ENCODE measurements at places on chromosomes 2 and 18. TPM values are rescaled to one million over a fixed set of nuclear protein-coding genes. Genes with fewer than 3 reads are reported as not detected.

- H3K4me1 ChIP-seq, result no peaks in the 10 kb centered on the region
- H3K27ac ChIP-seq, result no peak overlapping the region
- no peaks in the 10 kb centered on the region for H3K27me3 ChIP-seq
- no peak overlapping the region for H3K4me3 ChIP-seq
- DNase-seq, result no peak
Observed at GRCh38 chr2:119713819-119714490, 35.0 kb downstream of the TMEM177 start.

DNA sequence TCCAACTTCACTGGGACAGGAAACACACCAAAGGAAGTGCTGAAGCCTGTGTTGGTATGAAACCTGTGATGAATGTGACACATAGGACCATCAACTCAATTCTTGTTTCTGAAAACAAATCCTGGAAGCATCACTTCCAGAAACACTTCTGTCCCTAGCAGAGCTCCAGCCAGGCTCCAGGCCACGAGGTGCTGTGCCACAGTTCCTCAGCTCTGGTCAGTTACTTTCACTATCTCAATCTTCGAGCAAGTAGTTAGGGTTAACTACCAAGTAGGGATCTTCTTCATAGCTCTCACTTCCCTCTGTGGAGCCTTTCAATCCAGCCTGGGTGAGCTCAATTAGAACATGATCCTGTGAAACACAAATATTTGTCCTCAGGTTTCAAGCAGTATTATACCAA, 3.6 kb upstream of the LCT start:
- no peak for DNase-seq
- H3K4me1 ChIP-seq, result no peaks in the 10 kb centered on the region
- no peak overlapping the region for H3K4me3 ChIP-seq
- no peak overlapping the region for H3K27ac ChIP-seq

DNA sequence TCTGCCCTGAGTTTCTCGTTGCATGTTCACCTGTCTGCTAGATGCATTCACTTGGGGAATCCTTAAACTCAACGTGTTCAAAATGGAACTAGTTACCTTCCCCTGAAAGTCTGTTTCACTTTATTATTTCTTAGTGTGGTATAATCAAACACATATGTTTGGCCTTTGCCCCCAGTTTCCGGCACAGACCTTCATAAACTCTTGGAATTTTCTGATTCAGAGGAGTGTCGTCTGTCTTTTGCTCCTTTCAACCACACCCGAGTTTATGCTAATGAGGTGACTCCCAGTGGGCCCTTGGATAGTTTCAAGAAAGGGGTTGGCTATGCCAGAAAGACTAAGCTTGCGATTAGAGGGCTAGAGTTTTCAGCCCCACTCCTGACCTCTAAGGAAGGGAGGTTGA, 198.9 kb downstream of the CDCA7 start:
- H3K27me3 ChIP-seq, result no peaks in the 10 kb centered on the region
- H3K36me3 ChIP-seq, result no peaks in the 10 kb centered on the region
- no peak overlapping the region for H3K4me3 ChIP-seq
- no peak overlapping the region for H3K27ac ChIP-seq
- no peak for DNase-seq
- no peaks in the 10 kb centered on the region for H3K4me1 ChIP-seq

DNA sequence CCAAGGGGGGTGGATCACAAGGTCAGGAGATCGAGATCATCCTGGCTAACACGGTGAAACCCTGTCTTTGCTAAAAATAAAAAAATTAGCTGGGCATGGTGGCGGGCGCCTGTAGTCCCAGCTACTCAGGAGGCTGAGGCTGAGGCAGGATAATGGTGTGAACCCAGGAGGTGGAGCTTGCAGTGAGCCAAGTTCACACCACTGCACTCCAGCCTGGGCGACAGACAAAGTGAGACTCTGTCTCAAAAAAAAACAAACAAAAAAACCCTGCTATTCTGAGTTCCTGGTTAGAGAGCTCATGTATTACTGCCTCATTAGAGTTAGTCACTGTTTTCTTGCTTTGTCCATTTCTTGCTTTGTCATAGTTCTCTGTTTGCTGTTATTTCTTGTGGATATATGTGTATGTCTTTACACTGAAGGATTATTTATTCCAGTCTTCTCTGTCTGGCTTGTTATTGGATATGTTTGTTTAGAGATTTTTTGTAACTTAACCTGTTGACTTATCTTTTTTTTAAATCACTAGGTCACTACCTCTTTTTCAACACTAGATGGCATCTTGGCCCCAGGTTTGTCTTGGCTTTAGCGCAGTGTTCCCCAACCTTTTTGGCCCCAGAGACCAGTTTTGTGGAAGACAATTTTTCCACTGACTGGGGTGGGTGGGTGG, 17.0 kb downstream of the TTLL4 start:
- H3K36me3 ChIP-seq, result no peaks in the 10 kb centered on the region
- H3K27me3 ChIP-seq, result no peaks in the 10 kb centered on the region
- DNase-seq, result no peak
- H3K4me3 ChIP-seq, result no peak overlapping the region
- no peaks in the 10 kb centered on the region for H3K4me1 ChIP-seq

DNA sequence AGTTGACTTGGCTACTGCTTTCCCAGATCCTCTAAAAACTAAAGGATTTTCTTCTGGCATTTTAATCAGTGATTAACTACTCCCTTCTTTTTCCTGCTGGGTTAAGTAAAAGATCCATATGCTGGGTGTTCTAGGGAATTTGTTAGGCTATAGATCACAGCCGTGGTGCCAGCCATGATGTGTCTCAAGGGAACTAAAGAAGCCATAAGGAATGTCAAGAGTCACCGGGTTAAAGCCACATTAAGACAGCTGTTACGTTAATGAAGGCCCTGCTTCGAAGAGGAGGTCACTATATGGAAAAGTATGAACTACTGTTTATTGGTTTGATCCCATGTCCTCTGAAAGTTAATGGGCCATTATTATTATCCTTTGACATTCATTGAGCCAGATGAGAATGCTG, 70.7 kb downstream of the PAX3 start:
- H3K36me3 ChIP-seq, result no peaks in the 10 kb centered on the region
- DNase-seq, result no peak
- H3K4me1 ChIP-seq, result no peaks in the 10 kb centered on the region
- H3K27me3 ChIP-seq, result no peaks in the 10 kb centered on the region
- no peak overlapping the region for H3K27ac ChIP-seq

- no peaks in the 10 kb centered on the region for H3K27me3 ChIP-seq
- DNase-seq, result no peak
- no peak overlapping the region for H3K4me3 ChIP-seq
- 0 out of 2 replicates have a peak, but pooled peaks cover 5% of the 10 kb centered on the region for H3K4me1 ChIP-seq
- H3K27ac ChIP-seq, result no peak overlapping the region
Observed at GRCh38 chr2:226850024-226850423, 14.2 kb downstream of the RHBDD1 start.

DNA sequence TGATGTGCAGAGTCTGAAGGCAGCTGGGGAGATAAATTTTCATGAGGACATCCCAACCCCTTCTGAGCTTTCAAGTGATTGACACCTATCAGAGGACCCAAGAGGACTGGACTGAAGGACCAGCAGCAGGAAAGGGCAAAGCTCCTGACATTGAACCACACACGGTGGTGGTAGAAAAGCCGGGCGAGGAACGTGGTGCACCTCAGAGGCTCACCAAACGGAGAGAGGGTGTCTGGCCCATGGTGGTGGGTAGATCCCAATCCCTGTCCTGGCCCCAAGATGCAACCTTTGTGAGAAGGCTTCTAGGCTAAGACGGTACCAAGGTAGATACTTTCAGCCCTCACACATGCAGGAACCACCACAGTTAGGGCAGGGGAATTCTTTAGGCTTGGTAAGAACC, 52.1 kb downstream of the FRZB start:
- H3K27me3 ChIP-seq, result no peaks in the 10 kb centered on the region
- H3K36me3 ChIP-seq, result no peaks in the 10 kb centered on the region
- no peak overlapping the region for H3K27ac ChIP-seq
- no peak for DNase-seq
- peaks cover 6% of the 10 kb centered on the region for H3K4me1 ChIP-seq

- no peak overlapping the region for H3K4me3 ChIP-seq
- no peaks in the 10 kb centered on the region for H3K4me1 ChIP-seq
- no peak for DNase-seq
- no peak overlapping the region for H3K27ac ChIP-seq
- no peaks in the 10 kb centered on the region for H3K36me3 ChIP-seq
Observed at GRCh38 chr18:13276530-13277520, 58.3 kb downstream of the LDLRAD4 start.

DNA sequence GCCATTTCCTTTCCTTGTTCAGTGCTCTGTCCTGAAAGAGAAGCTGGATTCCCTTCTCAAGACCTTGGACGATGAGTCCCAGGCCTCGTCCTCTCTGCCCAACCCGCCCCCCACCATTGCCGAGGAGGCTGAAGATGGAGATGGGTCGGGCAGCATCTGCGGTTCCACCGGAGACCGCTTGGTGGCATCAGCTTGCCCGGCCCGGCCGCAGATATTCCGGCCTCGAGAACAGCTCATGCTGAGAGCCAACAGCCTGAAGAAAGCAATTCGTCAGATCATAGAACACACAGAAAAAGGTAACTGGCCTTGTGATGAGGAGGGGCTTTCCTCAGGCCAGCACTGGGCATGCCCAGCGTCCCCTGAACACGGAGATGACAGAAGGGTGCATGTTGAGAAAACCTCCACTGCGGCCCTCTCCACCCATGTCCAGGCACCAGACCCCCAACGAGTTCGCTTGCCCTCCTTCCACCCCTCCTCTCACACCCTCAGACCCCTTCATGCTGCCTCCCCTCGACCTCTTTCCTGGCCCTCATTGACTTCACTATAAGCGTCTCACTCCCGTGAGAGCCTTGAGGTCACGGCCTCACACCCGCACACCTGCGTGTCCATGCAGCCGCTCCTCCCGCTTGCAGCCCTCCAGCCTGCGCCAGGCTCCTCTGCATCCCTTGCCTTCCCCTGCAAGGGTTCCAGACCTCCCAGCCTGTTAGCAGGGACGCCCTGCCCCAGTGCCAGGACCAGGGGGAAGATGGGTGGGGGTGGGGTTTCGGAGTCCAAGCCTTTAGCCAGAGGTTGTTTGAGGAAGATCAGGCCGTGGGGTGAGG, 95.0 kb downstream of the DGKD start:
- no peak overlapping the region for H3K4me3 ChIP-seq
- peak; percentile 38 for DNase-seq
- no peaks in the 10 kb centered on the region for H3K27me3 ChIP-seq
- peaks cover 3% of the 10 kb centered on the region for H3K36me3 ChIP-seq

DNA sequence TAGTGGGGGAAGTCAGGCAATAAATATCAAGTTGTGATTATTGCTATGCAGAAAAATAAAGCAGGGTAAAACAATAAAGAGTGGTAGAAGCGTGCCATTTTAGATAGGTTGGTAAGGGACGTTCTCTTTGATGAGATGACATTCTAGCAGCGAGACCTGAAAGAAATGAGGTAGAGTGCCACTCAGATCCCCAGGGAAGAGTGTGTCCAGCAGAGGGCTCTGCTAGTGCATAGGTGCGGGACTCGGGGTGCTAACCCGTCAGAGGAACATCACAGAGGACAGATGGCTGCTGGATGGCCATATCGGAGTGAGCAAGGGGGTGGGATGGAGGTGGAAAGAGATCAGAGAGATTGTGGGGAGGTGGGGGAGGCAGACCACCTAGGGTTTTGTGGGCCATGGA, 16.3 kb upstream of the GTF2A1L start:
- no peaks in the 10 kb centered on the region for H3K36me3 ChIP-seq
- H3K4me3 ChIP-seq, result no peak overlapping the region
- no peaks in the 10 kb centered on the region for H3K27me3 ChIP-seq
- H3K27ac ChIP-seq, result no peak overlapping the region
- peak; percentile 66 for DNase-seq

- H3K4me3 ChIP-seq, result no peak overlapping the region
- no peaks in the 10 kb centered on the region for H3K4me1 ChIP-seq
- no peak for DNase-seq
- H3K27ac ChIP-seq, result no peak overlapping the region
Observed at GRCh38 chr2:230770804-230771203, 58.2 kb downstream of the CAB39 start.

- H3K4me3 ChIP-seq, result no peak overlapping the region
- H3K36me3 ChIP-seq, result no peaks in the 10 kb centered on the region
- H3K4me1 ChIP-seq, result no peaks in the 10 kb centered on the region
- no peak for DNase-seq
- H3K27ac ChIP-seq, result no peak overlapping the region
Observed at GRCh38 chr2:85956646-85957039, 67.9 kb upstream of the ST3GAL5 start.

DNA sequence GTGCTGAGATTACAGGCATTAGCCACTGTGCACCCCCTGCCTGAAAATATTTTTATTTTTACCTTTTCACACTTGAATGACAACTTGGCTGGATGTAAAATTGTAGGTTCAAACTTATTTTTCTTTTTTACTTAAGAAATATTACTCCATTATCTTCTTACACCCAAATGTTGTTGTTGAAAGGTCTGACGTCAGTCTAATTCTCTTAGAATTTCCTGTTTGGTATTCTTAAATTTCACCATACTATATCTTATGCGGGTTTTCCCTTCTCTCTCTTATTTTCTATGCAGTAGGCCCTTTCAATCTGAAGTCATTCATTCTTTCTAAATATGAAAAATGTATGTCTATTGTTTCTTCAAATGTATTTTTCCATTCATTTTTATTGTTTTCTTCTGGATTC, 29.1 kb upstream of the RAB11FIP5 start:
- H3K27me3 ChIP-seq, result peaks cover 3% of the 10 kb centered on the region
- no peaks in the 10 kb centered on the region for H3K36me3 ChIP-seq
- no peaks in the 10 kb centered on the region for H3K4me1 ChIP-seq
- no peak overlapping the region for H3K27ac ChIP-seq
- H3K4me3 ChIP-seq, result no peak overlapping the region

GRCh38 chr2:218860950-218861381, 1.4 kb downstream of the WNT6 start:
- peak; percentile 80 for DNase-seq
- peaks cover 88% of the 10 kb centered on the region for H3K27me3 ChIP-seq
- no peak overlapping the region for H3K4me3 ChIP-seq

DNA sequence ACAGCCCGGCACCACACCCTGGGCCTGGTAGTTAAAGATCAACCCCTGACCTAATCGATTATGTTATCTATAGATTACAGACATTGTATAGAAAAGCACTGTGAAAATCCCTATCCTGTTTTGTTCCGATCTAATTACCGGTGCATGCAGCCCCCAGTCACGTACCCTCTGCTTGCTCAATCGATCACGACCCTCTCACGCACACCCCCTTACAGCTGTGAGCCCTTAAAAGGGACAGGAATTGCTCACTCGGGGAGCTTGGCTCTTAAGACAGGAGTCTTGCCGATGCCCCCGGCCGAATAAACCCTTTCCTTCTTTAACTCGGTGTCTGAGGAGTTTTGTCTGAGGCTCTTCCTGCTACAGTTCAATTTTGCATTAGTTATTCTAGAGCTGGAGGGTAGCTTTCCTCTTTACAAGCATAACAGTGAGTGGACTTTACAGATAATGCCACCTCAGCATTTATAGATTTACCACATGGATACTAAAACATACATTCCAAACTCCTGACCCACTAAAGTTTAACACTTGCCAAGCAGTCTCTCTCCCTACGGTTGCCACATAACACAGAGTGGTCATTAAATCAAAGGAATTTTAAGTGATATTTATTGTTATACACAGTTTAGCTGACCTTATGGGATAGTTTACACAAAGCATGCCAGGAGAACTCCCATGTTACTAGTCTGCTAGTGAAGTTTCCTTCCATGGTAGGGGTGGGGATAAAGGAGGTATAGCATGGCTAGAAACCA, 101.0 kb downstream of the EVA1A start:
- H3K27me3 ChIP-seq, result no peaks in the 10 kb centered on the region
- no peaks in the 10 kb centered on the region for H3K36me3 ChIP-seq
- no peak overlapping the region for H3K4me3 ChIP-seq
- no peak overlapping the region for H3K27ac ChIP-seq
- peaks cover 3% of the 10 kb centered on the region for H3K4me1 ChIP-seq

Gene UPP2
- not detected for total RNA-seq

Gene C18orf54
- total RNA-seq, result 28.8 TPM

Gene WNT10A
- total RNA-seq, result not detected

Gene CUL3
- 113 TPM for total RNA-seq

Gene CIB4
- total RNA-seq, result not detected

Gene CRYGC
- not detected for total RNA-seq

Gene TDRD15
- total RNA-seq, result not detected

Gene TTC27
- 29.1 TPM for total RNA-seq

Gene SLC5A6
- total RNA-seq, result 123 TPM

Gene SMARCAL1
- 21.5 TPM for total RNA-seq

Gene CAVIN2
- not detected for total RNA-seq

Data from H1 (cell line).